ENCODE measurements at places on chromosomes 2 and 18.

DNA sequence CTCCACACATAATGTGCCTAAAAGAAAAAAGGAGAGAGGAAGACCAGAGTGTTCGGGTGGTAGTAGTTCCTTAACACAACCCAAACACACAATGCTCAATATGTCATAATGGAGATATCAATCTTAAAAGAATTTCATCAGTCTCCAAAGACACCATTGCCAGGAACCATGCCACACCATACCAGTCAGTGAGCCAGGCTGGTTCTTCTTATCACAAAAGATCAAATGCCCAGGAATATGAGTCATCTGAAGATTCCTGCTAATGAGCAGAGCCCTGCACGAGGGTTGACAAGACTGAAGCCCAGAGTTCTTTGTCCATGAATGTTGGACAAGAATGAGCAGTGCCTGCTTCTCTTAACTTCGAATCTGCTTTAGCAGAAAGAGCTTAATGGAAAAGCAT lies 262.3 kb downstream of the ZNF516 start:
- DNase-seq, result no peak

GRCh38 chr2:151733771-151734672 lies at the start of gene NEB:
Gene NEB (minus strand): TSS chr2:151734476. CDS start chr2:151733156, 1,320 bp downstream.
- no peak for DNase-seq

DNA sequence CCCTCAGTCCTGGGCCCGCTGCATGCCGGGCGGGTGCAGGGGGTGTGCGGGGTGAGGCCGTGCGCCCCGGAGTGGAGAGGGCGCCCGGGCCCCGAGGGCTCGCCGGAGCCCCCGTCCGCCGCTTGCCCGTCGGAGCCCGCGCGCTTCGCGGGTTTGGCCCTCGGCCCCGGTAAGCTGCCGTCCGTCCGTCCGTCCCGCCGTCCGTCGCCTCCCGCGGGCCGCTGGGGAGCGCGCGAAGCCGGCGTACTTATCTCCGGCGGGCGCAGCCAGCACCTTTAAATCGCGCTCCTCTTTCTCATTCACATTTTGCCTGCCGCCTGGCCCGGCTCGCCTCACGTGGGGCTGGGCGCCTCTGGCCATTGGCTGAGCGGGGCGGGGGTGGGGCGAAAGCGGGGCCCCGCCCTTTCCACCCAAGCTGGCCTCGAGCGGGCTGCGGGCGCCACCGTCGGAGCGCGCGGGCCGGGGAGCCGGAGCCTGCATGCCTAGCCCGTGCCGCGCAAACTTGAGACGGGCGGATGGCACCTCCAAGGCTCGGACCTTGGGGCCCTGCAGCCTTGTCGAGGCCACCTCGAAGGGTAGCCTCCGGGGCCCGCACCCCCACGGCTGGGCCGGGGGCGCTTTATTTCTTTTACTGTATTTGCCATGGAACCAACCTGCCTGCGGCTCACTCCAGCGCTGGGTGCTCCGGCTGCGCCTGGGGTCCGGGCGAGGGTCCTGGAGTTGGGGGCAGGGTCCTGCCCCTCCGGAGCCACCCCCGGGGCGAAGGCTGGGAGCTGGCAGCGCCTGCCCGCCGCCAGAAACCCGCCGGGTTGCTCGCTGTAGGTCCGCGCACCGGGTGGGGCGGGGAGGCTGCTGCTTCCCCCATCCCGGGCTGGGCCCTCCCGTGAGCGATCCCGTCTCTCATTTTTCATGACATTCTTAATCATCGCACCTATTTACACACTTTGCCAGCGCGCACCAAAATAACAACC lies at the start of gene GBX2:
GBX2 (minus strand) TSS at position 277 of the 971 bp plus-strand sequence. CDS start 415 bp downstream, outside the sequence.
- DNase-seq, result no peak

DNA sequence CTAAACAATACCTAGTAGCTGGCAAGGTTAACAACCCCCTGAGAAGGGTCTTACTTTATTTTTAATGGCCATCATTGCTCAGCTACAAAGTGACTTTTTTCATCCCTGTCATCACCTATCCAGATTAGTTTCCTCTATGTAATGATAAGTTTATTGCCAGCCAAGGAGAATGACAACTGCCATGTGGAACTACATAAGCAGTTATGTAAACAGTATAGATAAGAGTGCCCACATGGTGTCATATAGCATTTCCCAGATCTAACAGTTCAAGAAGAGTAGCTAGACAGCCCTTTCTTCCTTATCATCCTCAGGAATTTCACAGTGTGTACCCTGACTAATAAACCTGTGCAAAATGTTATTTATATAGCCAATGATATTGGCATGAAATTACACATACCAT lies 240.2 kb upstream of the PIK3C3 start:
- DNase-seq, result no peak

GRCh38 chr18:59834267-59834666 lies 65.5 kb upstream of the PMAIP1 start:
- peak; percentile 43 for DNase-seq

Data from activated CD4-positive, alpha-beta memory T cell treated with anti-CD3 and anti-CD28 coated beads for 36 hours (primary cell).